ENCODE measurements at places on chromosomes 3 and 15.

DNA sequence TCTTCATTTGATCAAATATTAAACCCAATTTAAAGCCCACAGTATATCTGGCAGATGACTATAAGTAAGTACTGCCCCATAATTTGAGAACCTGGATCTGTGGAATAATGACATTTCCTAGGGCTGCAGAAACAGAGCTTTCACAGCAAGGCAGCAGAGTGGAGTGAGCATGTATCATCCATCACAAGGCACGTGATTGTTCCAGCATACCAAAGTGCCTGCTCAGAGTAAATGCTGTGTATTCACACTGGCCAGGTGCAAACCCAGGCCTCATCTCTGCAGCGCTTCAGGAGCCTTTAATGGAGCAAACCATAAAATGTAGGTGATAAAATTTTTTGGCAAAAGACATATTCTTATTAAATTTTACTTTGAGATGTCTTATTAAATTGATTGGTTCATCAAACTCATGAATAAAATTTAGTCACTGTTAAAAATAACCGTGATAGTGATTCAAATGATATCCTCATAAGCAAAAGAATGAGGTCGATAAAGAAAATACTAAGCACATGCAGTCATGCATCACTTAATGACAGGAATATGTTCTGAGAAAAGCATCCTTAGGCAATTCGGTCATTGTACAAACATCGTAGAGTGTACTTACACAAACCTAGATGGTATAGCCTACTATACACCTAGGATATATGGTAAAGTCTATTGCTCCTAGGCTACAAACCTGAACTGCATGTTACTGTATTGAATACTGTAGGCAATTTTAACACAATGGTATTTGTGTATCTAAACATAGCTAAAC lies 99.3 kb upstream of the SLC24A5 start:
- peak; percentile 46 for DNase-seq

DNA sequence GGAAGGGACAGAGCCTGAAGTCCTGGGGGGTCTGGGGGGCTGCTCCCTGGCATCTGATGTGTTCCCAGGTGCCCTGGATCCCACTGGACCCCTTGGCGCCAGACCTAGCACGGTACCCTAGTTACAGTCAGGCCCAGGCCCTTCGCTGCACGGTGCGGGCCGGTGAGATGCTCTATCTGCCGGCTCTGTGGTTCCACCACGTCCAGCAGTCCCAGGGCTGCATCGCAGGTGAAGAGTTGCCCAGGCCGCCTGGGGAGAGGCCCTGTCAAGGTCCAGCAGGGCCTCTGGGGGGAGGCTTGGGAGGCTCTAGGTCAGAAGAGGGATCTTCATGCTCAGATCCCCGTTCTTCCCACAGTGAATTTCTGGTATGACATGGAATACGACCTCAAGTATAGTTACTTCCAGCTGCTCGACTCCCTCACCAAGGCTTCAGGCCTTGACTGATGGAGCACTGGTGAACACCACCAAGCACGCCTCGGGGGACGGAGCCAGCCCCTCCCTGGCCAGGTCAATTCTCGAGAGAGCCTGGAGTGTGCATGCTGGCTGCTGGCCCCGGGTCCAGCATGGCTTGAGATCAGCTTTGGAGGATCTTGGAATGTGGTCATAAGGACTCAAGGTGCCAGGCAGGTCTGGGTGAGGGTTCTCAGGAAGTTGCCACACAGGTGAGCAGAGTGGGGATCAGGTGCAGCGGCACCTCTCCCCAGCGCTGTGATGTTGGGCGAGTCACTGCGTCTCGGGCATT lies 1.8 kb upstream of the PLA2G4B start:
- no peak for DNase-seq

DNA sequence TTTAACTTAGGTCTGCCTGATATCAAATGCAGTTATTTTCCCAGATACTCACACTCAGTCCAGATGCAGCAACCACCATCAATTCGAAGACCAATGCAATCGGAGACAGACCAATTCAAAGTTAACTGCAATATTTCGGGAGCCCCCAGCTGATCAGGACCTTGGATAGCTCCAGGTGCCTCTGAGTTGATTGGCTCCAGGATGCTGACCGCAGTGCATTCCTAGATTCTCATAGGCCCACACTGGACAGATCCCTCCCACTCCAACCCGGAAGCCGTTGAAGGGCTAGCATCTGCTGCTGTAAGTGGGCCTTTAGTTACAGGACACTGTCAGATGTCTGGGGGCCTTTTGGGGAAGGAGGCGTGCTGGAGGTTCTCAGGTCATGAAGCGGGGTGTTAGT lies 89.5 kb upstream of the ATP2B2 start:
- peak; percentile 36 for DNase-seq

DNA sequence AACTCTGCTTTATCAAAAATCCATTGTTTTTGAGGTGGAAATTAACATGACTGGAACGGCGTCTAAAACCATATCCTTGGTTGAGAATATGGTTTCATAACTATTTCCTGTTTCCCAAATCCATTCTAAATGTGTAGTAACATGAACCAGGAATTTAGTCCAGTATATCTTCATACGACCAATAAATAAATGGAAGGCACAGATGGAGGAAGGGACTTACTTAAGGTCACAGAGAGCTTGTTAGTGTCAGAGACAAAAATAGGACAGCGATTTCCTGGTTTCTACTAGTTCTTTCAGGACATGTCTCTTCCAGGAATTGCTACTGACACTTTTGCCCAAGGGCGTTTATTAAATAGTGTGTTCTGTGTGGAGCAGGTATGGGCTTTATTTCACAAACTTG lies 41.2 kb downstream of the HES1 start:
- no peak for DNase-seq

- DNase-seq = no peak
Measured at GRCh38 chr3:19938295-19938627, 4.2 kb upstream of the EFHB start.

DNA sequence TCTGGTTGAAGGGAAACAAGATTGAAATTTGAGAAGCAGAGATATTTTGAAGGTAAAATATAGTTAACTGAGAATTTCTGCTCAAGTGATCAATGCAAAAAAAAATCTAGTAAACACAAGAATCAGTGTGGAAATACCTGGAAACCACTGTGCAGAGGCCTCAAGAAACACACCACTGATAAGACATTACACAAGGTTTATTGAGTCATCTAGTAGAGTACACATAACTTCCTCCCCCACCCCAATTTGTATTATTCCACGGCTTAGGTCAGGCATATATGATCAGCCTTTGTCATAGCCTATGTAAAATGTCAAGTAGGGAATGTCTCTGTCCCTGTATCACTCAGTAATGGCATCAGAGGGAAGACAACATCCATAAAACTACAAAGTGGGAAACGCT lies 447.8 kb upstream of the BCHE start:
- peak; percentile 93 for DNase-seq

All from amniotic epithelial cell (primary cell).